Tongue (tissue), 3 donors: ENCODE measurements at places on chromosomes 7 and 10. TPM values are rescaled to one million over a fixed set of nuclear protein-coding genes. Genes with fewer than 3 reads are reported as not detected.

Gene ZDHHC16
- total RNA-seq: 35.9 TPM

Gene FAM25G
- not detected for total RNA-seq

Gene CYP3A7
- 0.21 TPM for total RNA-seq

Gene EPDR1
- 220 TPM for total RNA-seq

Gene TMEM236
- 0.10 TPM for total RNA-seq

Gene ADAM22
- total RNA-seq: 16.7 TPM

Gene SRPK2
- 50.3 TPM for total RNA-seq

Gene IRF5
- total RNA-seq: 1.2 TPM

Gene ELN
- total RNA-seq: 208 TPM

Gene SCART1
- total RNA-seq: 3.1 TPM

Gene FAM25A
- total RNA-seq: 25.8 TPM

Gene CH25H
- 0.21 TPM for total RNA-seq

Gene ERVW-1
- not detected for total RNA-seq

Gene C10orf67
- 0.82 TPM for total RNA-seq

Gene GIMAP1
- 3.2 TPM for total RNA-seq

Gene POLD2
- total RNA-seq: 62.7 TPM

Gene NEUROG3
- not detected for total RNA-seq

Gene CTAGE4
- total RNA-seq: 4.7 TPM

Gene C10orf90
- total RNA-seq: 3.8 TPM

Gene ST8SIA6
- 2.9 TPM for total RNA-seq

Gene CUX1
- total RNA-seq: 123 TPM

Gene GIMAP7
- 8.2 TPM for total RNA-seq

Gene ZMIZ2
- total RNA-seq: 9.6 TPM

Gene RASA4
- total RNA-seq: 37.1 TPM

Gene CDK14
- 29.3 TPM for total RNA-seq

Gene ACSM6
- total RNA-seq: not detected

Gene ADCY1
- 9.8 TPM for total RNA-seq

Gene CPN1
- total RNA-seq: not detected

Gene ELFN1
- 4.3 TPM for total RNA-seq

Gene CNPY1
- total RNA-seq: not detected

Gene GDF2
- total RNA-seq: not detected

Gene VPS41
- total RNA-seq: 69.6 TPM

Gene NMT2
- 20.2 TPM for total RNA-seq

Gene FZD1
- total RNA-seq: 30.2 TPM

Gene DGKI
- total RNA-seq: 5.6 TPM

Gene VWDE
- total RNA-seq: 3.1 TPM

Gene OR6B1
- not detected for total RNA-seq

Gene PODXL
- 43.7 TPM for total RNA-seq

Gene PTN
- total RNA-seq: 85.1 TPM

Gene IKZF1
- 6.1 TPM for total RNA-seq

Gene PPP1R3C
- total RNA-seq: 540 TPM

Gene SLC18A3
- total RNA-seq: 0.31 TPM

Gene H2BK1
- total RNA-seq: not detected

Gene AP5Z1
- 19.1 TPM for total RNA-seq

Gene TRIL
- total RNA-seq: 23.9 TPM

Gene OGDH
- 198 TPM for total RNA-seq

Gene EPHB6
- 15.9 TPM for total RNA-seq

Gene CCL24
- not detected for total RNA-seq

Gene SLC13A1
- total RNA-seq: not detected

Gene MEOX2
- total RNA-seq: 53.2 TPM

Gene PSD
- 6.2 TPM for total RNA-seq

Gene HYCC1
- total RNA-seq: 40.4 TPM

Gene CDC14C
- total RNA-seq: not detected
